ENCODE measurements at places on chromosomes 2 and 18.

DNA sequence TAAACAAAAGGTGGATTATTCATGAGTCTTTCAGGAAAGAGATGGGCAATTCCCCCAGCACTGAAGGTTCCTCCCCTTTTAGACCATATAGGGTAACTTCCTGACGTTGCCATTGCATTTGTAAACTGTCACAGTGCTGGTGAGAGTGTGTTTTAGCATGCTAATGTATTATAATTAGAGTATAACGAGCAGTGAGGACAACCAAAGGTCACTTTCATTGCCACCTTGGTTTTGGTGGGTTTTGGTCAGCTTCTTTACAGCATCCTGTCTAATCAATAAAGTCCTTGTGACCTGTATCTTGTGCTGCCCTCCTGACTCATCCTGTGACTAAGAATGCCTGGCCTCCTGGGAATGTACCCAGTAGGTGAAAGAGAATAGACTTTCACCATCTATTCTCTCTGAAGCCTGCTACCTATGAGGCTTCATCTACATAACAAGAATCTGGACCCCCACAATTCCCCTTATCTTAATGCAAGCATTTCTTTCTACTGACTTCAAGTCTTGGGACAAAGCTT lies 148.7 kb downstream of the CABLES1 start:
- DNase-seq = no peak
- H3K4me1 ChIP-seq = no peaks in the 10 kb centered on the region
- H3K36me3 ChIP-seq = no peaks in the 10 kb centered on the region
- H3K4me3 ChIP-seq = no peak overlapping the region

GRCh38 chr2:39875182-39875913 lies 96.3 kb upstream of the THUMPD2 start:
- H3K4me1 ChIP-seq = no peaks in the 10 kb centered on the region
- peak; percentile 49 for DNase-seq
- H3K27ac ChIP-seq = peak overlapping the region; percentile 18
- no peaks in the 10 kb centered on the region for H3K27me3 ChIP-seq
- H3K4me3 ChIP-seq = no peak overlapping the region

- H3K27ac ChIP-seq = no peak overlapping the region
- H3K4me3 ChIP-seq = no peak overlapping the region
- H3K4me1 ChIP-seq = no peaks in the 10 kb centered on the region
- no peaks in the 10 kb centered on the region for H3K27me3 ChIP-seq
Observed at GRCh38 chr2:198448789-198449188, 644.4 kb downstream of the PLCL1 start.

DNA sequence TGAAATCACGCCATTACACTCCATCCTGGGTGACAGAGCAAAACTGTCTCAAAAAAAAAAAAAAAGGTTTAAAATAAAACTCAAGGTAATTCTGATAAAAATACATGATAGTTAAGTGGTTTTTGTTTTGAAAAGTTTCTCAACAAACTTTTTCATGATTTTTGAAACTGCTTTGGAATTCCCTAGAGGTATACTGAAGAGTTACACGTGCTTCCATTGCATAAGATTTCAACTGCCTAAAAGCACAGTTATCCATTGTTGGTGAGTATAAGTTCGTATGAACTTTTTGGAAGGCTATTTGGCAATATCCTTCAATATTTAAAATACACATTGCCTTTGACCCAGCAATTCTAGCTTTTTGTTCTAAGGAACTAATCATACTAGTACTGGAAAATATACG lies 74.9 kb downstream of the USP34 start:
- H3K27ac ChIP-seq = no peak overlapping the region
- DNase-seq = no peak
- H3K36me3 ChIP-seq = no peaks in the 10 kb centered on the region
- no peaks in the 10 kb centered on the region for H3K27me3 ChIP-seq

DNA sequence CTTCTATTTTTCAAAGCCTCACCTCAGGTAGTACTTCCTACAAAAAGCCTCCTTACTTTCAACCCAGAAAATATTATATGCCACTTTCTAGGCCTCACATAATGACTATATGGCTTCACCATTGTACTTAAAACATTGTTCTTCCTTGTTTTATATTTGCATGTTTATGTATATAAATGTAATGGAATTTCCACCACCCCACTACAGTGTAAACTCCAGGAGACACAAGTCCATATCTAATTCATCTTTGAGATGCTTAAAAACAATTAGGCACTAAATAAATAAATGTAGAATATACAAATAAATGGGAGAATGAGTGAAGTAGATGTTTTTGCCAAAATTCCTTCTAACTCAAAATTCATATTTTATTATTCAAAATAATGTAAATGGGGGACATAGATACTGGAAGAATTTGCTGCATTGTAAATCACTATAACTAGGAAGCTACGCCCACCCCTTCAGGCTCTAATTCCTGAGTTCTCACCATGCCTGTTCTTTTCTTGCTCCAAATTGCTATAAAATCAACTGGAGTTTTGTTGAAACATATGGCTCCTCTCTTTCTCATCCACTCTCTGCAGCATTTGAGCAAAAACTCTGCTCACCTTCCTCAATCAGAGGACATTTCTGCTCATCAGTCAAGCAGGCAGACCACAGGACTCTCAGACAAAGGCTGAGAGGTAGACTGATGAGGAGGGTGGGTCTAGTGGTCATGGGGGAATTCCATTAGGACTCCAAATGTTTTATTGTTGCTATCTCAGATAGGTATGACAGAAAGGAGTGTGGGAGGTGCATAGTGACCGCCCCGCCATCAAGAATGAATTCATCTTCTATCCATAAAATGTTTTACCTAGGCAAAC lies 243.0 kb downstream of the HNMT start:
- no peak overlapping the region for H3K27ac ChIP-seq
- no peak overlapping the region for H3K4me3 ChIP-seq
- H3K27me3 ChIP-seq = no peaks in the 10 kb centered on the region
- no peaks in the 10 kb centered on the region for H3K36me3 ChIP-seq

DNA sequence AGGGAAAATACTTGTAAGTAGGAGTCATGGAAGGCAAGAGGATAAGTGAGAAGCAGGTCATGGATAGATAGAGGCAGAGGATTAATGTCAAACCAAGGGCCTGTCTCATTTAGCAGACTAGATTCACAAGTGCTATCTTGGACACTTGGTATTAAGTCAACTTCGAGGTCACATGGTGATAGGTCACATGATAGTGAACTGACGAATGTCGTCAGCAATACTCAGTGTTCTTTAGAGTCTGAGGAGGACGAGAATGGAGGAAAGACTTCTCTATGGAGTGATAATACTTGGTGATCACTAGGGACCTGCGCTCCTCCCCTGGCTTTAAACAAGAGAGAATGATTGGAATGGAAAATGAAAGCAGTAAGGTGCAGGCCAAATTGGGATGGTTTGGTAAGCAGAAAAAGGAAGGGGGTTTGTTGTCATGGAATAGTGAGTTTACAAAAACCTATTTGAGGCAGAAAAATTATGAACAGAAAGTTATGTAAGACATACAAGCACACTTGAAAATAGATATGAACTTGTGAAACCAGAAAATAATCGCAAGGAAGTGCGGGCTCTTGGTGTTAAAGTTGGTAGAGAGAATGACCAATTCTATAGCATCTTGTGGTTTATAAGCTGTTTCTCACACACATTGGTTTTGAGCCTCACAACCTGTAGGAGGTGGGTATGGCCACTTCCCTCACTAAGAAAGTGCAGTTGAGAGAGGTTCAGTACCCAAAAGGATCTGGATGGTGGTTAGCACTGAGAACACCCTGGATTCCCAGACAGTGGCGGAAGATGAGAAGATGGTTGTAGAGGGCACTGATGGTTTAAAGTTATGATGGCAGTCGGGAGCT lies 141.5 kb downstream of the WDSUB1 start:
- no peak overlapping the region for H3K27ac ChIP-seq
- H3K27me3 ChIP-seq = no peaks in the 10 kb centered on the region
- no peaks in the 10 kb centered on the region for H3K36me3 ChIP-seq
- DNase-seq = no peak
- no peak overlapping the region for H3K4me3 ChIP-seq

GRCh38 chr2:1722692-1723091 lies 21.6 kb downstream of the PXDN start:
- no peaks in the 10 kb centered on the region for H3K36me3 ChIP-seq
- no peak for DNase-seq
- H3K27me3 ChIP-seq = no peaks in the 10 kb centered on the region
- H3K4me1 ChIP-seq = peaks cover 4% of the 10 kb centered on the region
- peak overlapping the region; percentile 68 for H3K27ac ChIP-seq

DNA sequence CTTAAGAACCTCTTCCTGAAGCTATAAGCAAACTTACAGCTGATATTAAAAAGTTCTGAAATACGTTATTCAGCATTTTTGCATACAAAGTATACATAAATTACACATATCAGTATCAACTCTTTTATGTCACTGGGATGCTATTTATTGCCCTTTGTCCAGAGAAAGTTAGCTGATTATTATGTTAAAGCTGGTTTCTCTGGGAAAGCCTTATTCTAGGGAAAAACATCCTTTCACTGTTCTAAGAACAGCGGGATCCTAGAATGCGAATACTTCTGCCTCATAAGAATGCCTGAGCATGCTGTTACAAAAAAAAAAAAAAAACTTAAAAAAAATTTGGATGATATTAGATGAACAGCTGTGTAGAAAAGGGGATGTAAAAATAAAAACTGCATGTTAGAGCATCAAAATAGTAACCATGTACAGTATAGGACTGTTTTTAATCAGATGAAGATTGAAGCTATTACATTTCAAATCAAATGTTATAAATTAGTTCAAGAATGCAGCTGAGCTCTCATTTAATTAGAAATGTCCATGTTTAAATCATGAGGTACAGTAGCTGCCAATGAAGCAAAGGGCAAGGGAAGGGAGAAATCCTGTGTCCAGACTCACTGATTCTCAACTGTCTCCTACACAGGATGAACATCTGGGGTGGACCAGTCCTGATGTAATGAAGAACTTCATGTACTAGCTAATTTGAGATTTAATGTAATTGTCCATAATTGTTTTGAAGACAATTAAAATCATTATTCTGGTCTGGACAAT lies 8.2 kb downstream of the FTCDNL1 start:
- no peaks in the 10 kb centered on the region for H3K36me3 ChIP-seq
- H3K4me3 ChIP-seq = no peak overlapping the region
- no peak for DNase-seq
- no peak overlapping the region for H3K27ac ChIP-seq
- H3K4me1 ChIP-seq = no peaks in the 10 kb centered on the region

DNA sequence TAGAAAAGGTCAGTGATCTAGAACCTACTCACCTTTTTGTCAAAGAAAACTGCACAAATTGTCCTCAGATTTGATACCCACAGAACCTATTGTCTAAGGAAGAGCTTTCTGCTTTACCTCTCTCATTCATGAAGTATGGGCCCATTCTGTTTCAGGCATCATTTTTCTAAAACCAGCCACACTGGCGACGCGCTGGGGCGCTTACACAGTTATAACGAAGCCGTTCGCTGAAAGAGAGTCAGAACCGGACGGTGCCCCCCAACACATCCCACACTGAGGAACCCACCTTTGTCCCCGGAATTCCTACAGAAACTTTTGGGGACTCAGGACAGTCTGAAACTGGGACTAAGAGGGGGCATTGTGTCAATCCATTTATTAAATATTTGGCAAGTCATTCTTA lies 206.3 kb upstream of the HAAO start:
- no peaks in the 10 kb centered on the region for H3K4me1 ChIP-seq
- H3K36me3 ChIP-seq = no peaks in the 10 kb centered on the region
- no peak overlapping the region for H3K4me3 ChIP-seq
- peak; percentile 3 for DNase-seq
- H3K27ac ChIP-seq = no peak overlapping the region
- no peaks in the 10 kb centered on the region for H3K27me3 ChIP-seq

DNA sequence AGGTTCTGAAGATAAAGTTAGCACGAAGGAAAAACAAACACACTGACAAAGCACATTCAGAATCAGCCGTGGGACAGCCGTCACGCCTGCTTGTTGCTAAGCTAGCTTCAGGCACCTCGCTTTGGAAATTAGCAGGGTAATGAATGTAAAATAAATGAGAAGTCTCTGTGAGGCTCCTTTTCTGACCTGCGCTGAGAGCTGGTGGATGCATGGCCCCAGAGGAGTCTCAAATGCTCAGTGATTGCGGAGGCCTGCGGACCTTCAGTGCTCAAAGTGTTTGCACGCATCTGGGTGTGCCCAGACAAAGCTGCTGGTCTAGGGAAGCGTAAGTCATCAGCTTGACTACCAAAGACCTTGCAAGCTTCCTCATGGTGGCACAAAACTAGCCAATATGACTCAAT lies 50.6 kb downstream of the CD8B2 start:
- H3K4me3 ChIP-seq = no peak overlapping the region
- H3K27ac ChIP-seq = no peak overlapping the region
- no peaks in the 10 kb centered on the region for H3K36me3 ChIP-seq

DNA sequence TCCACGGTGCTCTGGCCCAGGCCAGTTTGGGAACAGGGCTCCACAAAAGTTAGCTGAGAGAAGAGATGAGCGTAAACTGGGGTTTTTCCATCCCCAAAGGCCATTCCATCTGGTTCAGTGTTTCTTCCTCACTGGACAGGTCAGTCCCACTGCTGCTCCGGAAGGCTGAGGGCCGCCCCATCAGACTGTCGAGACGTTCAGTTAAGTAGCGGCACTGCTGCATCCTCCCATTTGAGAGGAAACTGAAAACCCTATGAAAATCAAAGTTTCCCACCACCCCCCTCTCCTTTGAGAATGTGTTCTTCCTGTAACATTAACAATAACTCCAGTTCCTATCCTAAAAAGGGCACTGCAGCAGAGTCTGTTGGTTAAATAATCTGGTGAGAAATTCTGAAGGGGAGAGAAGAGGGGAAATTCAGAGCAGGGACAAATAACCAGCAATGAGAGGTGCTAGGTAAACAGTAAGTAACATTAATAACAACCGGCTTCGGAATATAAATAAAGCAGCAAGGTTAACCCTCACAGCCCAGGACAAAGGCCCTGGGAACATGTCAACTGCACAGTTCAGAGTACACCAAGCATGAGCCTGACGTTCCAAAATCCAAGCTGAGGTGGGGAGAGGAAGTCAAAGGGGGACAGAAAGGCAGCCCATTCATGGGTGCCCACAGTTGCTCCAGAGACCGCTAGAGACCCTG lies 55.4 kb downstream of the UXS1 start:
- DNase-seq = no peak
- no peaks in the 10 kb centered on the region for H3K27me3 ChIP-seq
- H3K4me3 ChIP-seq = no peak overlapping the region
- H3K27ac ChIP-seq = peak overlapping the region; percentile 54
- no peaks in the 10 kb centered on the region for H3K4me1 ChIP-seq

DNA sequence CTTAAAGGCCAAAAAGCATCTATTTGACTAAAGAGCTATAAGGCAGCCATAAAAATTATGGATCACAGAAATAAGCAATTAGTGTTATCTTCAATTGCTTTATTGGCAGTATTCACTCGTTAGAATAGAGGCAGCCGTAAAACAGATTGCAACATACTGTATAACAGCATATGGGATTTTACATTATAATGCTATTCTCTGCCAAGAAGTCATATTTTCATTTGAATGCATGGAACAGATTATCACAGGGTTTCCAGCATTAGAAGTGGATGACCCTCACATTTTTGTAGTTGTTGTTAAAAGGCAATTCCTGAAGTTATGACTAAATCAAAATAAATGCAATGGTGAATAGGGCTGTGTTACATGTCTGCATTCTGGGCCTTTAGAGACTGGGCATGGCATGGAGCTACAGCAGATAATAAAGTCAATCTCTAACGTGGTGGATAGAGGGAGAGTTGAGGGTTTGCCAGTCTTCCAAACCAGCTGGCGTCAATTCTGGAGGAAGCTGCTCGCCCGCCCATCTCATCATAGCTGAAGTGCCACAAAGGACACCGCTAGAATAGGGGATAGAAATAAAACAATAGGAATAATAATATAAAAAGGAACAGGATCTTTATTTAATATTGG lies 155.4 kb upstream of the VRK2 start:
- no peak overlapping the region for H3K27ac ChIP-seq
- H3K4me1 ChIP-seq = no peaks in the 10 kb centered on the region
- H3K36me3 ChIP-seq = no peaks in the 10 kb centered on the region
- no peak for DNase-seq
- H3K4me3 ChIP-seq = no peak overlapping the region
